ENCODE measurements at places on chromosomes 16 and 17.

GRCh38 chr16:25034911-25035310 is 19.7 kb upstream of the ARHGAP17 start:
- DNase-seq: no peak

- DNase-seq: no peak
These were observed 246.9 kb upstream of the KCNJ16 start for GRCh38 chr17:69828087-69828486.

DNA sequence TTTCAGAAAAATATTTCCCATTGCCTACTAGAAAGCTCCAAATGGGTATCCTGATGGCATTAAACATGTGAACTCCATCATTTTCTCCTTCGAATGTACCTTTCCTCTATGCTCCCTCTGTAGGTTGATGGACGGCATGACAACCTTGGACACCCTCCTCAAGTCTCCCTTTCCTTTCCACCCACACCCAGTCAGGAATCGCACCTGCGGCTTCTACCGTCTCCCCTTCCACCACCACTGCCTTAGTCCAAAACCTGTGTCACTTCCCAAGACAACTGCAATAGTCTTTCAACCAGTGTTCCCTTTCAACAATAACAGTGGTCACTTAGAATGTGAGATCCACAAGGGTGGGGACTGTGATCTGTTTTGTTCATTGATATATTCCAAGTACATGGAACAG is 233.1 kb upstream of the AXIN2 start:
- peak; percentile 39 for DNase-seq

DNA sequence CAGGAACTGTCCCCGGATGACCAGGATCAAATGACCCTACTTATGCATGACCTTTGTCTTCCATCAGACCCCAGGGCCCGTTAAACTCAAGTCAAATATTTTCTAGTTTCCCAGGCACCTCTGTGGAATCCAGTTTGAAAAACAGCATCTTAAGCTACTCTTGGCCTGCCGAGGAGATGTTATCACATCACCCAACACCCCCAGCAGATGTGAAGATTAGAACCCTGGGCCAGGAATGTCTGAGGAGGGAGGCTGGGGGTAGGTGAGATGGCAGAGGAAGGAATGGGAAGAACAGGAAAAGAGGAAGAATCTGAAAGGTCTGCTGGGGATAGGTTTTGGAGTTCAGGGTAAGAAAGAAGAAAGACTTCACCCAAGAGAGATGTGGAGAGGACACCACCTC is 79.2 kb downstream of the AXIN2 start:
- no peak for DNase-seq

DNA sequence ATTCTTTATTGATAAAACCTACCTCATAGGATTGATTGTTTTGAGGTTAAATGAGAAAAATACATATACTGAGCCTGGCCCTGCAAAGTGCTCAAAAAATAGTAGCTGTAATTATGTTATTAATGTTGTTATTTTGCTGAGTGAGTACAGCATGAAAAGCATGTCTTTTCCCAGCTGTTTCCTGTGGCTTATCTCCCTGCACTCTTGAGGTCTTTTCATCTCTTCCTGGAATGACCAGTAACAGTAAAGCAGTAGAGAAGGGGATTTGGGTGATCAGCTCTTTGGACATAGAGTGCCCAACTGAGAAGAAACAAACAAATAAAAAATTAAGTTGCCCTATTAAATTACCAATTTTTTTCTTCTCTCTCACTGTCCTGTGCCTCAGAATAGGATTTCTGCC is 53.7 kb downstream of the NFAT5 start:
- no peak for DNase-seq

GRCh38 chr16:27819356-27819755 is 244.2 kb downstream of the GSG1L start:
- DNase-seq: no peak

- DNase-seq: no peak
These were observed 55.1 kb upstream of the CORO6 start for GRCh38 chr17:29677824-29678223.

DNA sequence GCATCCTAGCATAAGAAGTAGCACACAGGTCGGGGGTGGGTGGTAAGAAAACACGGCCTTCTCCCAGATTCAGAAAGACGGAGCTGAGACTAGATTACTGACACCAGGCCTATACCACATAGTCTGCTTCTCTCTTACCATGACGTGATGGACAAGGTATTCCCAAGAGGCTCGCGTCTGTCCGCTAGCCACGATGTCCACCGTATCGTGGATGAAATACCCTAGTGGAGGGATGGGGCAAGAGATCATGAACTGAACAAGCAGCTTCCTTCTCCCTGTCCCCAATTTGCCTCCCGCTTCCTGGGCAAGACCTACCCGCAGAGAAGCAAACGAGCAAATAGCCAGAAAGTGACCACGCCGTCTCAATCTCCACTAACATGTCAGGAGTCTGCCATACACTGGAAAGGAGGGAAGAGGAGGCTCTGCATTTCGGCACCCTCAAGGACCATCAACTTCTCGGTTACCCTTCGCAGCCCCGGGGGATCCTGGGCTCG is 820 bp downstream of the TLCD1 start:
- no peak for DNase-seq

- peak; percentile 11 for DNase-seq
These were observed 144.1 kb downstream of the PITPNC1 start for GRCh38 chr17:67520916-67521774.

- DNase-seq: no peak
These were observed 23.5 kb downstream of the PLCD3 start for GRCh38 chr17:45108595-45109521.

DNA sequence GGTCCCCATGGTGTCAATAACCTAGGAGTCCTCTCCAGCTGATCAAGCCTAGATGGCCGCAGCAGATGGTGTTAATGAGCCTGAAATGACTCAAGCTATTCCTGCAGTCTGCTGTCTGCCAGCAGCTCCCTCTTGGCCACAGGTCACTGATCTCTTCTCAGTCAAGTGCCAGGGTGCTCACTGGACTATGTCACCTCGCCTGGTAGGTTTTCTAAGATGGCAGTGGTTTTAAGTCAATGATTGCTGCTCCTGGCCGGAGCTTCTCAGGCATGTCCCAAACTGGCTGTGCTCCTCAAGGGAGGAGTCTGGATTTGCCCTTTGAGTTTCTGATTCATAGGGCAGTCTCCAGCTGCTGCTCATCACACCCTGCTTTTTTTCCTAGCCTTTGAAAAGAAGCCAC is 58.6 kb upstream of the SHISA6 start:
- no peak for DNase-seq

DNA sequence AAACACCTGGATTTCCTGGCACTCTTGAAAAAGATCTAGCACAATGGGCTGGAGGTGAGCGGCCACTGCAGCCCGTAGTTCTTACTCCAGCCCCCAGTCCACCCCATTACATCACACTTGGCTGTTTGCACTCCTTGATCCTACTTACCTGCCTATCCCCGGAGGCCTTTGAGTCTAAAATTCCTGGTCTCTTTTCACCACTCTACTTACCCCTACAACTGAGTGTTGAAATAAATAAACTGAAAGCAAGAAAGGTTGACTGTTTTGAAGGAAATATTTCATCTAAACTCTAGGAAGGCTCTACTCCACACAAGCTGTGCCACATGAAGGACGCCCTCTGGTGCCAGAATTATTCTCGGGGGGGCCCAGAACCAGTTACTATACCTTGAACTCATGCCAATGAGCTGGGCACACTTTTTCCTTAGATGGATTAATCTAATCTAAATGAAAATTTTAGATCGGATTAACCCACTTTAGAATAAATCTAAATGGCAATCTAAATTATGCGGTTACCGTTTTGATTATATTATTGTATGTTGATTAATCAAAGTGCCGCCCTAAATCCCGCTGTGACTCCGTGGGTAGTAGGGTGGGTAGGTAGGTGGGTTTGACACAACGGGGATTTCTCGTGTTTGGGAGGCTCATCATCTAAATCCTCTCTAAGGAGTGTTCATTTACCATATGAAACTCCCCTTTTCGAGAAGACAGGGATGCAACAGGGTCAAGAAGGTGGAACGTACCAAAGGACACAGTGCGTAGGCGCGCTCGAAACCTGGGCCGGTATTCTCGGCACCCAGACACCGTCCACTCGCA is 651 bp upstream of the EIF1 start:
- DNase-seq: peak; percentile 79

GRCh38 chr17:62664336-62665120 is 37.1 kb downstream of the MRC2 start:
- DNase-seq: no peak

GRCh38 chr17:69123626-69124025 is 18.1 kb downstream of the ABCA6 start:
- no peak for DNase-seq

GRCh38 chr17:17114592-17115225 is 72.5 kb downstream of the MPRIP start:
- no peak for DNase-seq

DNA sequence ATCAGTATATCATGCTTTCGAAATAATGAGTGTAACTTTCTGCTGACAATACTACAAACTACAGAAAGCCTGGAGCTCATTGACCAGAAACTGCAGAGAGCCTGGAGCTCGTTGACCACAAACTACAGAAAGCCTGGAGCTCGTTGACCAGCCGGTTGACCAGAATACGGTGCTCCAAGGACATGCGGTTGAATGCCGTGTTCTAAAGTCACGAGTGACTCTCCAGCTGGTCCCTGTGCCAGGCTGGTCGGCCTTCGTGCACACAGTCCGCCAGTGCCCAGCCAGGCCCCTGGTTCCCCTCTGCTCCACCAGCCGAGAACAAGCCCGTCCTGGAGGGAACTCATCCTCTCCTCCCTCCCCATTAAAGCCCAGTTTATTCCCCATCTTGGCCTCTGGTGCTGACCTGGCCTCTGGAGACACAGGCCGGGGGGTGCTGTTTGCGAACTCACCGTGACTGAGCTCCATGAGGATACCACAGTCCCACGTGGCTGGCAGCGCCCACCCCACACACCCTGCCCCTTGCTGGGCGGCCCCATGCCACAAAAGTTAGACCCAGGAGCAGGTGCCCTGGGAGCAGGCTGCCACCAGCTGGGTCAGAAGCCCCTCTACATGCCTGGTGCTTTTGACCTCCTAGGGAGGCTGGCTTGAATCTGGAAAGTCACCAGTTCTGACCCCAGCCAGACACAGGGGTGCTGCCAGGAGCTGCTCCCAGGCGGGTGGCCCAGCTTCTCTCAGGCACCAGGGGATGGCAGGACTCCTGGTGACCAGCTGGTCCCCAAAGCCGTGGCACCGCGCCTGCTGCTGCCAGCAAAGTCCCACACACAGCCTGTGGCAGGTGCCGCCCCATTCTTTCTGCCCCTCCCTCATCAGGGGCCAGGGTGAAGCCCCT is 15.5 kb upstream of the CDH15 start:
- no peak for DNase-seq

DNA sequence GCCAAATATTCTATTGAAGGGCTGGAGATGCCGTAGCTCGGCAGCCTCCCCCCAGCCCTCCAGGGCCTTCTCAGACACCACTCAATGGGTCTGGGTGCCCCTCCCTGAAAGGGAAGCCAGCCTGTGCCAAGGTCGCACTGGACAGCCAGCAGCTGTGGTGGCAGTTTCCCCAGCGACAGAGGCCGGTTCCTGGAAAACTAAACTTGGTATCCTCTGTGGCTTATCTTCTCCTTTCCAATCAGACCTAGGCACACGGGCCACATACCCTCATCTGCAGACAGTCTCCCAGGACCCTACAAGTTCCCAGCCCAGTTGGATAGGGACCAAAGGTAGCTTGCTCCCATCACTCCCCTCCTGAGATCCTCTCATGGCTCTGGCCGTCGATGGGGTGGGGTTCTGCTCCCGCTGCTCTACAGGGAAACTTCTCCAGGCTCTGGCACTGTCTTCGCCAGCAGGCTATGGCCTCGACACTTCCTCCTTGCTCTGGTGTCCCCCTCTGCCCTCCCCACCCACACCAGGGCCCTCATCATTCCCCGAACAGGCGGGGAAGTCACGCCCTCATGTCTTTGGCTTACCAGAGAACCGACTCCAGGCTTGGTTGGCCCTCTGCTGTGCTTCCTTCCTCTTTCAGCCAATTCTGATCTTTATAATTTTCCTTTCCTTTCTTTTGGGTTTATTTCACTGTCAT is 18.3 kb upstream of the IL21R start:
- DNase-seq: no peak

- DNase-seq: no peak
These were observed 13.0 kb downstream of the CBX4 start for GRCh38 chr17:79826204-79826680.

- DNase-seq: peak; percentile 86
These were observed 1.0 kb upstream of the RHOT1 start for GRCh38 chr17:32141258-32141657.

DNA sequence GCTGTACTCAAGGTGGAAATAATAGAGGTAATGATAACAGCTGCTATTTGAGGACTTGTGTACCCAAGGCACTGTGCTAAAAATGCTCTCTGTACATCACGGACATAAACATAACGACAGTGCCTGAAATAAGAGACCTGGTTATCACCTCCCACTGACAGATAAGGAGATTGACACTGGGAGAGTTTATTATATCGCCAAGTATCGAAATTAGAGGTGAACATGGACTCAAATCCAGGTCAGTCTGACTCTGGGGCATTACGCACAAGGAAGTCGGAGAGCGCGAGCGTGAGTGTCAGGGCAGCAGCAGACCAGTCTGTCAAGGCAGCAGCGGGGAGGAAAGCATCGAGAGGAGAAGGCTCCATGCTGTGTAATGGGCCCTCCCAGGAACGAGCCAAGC is 57.1 kb downstream of the GOSR1 start:
- no peak for DNase-seq

DNA sequence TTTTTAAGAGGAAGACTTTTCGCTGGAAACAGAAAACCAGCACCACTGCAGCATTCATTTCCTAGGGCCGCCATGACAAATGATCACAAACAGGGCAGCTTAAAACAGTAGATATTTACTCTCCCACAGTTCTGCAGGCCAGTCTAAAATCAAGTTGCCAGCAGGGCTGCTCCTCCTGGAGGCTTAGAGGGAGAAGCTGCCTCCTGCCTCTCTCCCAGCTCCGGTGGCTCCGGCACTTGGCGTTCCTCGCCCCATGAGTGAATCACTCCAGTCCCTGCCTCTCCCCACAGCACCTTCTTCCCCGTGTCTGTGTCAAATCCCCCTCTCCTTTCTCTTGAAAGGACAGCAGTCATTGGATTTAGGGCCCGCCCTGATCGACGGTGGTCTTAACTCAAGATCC is 72.1 kb downstream of the SOCS1 start:
- DNase-seq: no peak

- no peak for DNase-seq
These were observed 992 bp downstream of the GDPD1 start for GRCh38 chr17:59221159-59221847.

DNA sequence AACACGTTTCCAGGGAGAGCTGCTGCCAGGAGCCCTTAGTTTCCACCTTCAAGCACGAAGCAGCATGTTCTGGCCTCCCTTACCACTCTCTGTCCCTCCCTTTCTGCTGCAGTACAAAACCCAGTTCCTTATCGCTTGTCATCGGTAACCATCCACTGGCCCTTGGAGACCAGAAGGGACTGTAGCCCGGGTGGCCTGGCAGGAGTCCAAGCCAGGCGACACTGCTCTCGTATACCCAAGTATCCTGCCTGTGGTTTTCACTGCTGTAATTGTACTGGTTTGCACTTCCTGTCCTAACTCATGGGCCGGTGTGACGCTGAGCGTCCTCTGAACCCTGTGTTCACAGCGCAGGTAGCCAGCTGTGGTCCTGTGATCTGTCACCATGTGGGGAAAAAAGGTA is 81.1 kb downstream of the MAF start:
- no peak for DNase-seq

- DNase-seq: no peak
These were observed 18.3 kb upstream of the TNFRSF13B start for GRCh38 chr17:16989953-16990860.

- no peak for DNase-seq
These were observed 79.8 kb downstream of the ARHGAP17 start for GRCh38 chr16:24935336-24935735.
